ENCODE measurements at places on chromosomes 16 and 17.

GRCh38 chr17:45276031-45276430, 14.1 kb upstream of the SPATA32 start:
- DNase-seq: no peak

- DNase-seq: peak; percentile 90
These were observed 19.9 kb downstream of the GAS7 start for GRCh38 chr17:10178506-10178991.

- peak; percentile 15 for DNase-seq
These were observed 140.0 kb downstream of the CHD9NB start for GRCh38 chr16:52912565-52913173.

- no peak for DNase-seq
These were observed 359.1 kb downstream of the SEC14L1 start for GRCh38 chr17:77499699-77500435.

DNA sequence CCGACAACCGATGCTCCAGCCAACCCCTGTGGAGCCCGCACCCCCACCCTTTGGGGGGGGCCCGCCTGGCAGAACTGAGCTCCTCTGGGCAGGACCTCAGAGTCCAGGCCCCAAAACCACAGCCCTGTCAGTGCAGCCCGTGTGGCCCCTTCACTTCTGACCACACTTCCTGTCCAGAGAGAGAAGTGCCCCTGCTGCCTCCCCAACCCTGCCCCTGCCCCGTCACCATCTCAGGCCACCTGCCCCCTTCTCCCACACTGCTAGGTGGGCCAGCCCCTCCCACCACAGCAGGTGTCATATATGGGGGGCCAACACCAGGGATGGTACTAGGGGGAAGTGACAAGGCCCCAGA, 17.9 kb downstream of the NGFR start:
- no peak for DNase-seq

DNA sequence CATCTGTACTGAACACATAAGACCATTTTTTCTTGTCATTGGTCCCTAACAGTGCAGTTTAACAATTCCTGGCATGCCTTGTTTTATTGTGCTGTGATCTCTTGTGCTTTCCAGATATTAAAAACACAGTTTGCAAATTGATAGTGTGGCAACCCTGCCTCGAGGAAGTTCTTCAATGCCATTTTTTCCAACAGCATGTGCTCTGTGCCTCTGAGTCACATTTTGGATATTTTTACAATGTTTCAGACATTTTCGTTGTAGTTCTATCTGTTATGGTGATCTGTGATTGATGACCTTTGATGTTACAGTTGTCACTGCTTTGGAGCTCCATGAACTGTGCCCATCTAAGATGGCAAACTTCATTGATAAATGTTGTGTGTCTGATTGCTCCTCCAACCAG, 66.2 kb downstream of the GOSR1 start:
- DNase-seq: no peak

GRCh38 chr17:78469443-78469842, 91.0 kb downstream of the PGS1 start:
- no peak for DNase-seq

- peak; percentile 61 for DNase-seq
These were observed 17.8 kb downstream of the SNN start for GRCh38 chr16:11685844-11686618.

- DNase-seq: no peak
These were observed 479.5 kb downstream of the TMEM114 start for GRCh38 chr16:8110572-8111514.

DNA sequence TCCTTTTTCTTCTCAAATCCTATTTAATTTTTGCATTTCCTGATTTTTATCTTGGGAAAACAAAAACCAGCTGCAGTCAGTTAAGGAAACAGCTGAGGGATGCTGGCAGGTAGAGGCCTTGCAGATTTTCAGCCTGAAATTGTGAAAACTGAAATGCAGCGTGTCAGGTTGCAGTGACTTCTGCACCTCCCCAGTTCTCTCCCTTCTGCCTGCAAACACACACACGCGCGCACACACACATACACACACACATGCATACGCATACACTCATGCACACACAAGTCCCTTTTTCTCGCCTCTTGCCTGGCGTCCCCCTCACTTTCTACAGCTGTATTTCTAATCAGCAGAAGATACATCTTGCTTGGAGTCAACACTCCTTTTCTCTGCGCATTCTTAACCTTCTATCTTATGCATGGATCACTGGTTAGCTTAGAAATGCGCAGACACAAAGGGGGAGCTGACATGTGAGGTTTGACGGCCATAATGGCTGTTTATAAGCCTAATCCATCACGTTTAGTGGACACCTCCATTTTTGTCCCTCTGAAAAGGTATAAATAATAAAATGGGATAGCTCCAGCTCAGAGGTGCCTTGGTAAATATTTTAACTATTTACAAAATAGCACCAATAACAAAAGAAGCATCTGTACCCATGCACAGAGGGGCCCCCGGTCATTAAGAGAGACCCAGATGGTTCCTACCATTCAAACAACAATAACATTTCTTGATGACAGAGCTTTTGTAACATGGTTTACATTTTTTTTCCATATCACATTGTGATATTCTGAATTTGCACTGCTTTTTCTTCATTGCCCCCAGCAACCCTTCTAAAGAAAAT, 392.1 kb upstream of the SALL1 start:
- peak; percentile 31 for DNase-seq

- no peak for DNase-seq
These were observed 625 bp downstream of the DVL2 start for GRCh38 chr17:7233701-7234082.

GRCh38 chr16:49095539-49095938, 186.1 kb downstream of the CBLN1 start:
- DNase-seq: no peak

DNA sequence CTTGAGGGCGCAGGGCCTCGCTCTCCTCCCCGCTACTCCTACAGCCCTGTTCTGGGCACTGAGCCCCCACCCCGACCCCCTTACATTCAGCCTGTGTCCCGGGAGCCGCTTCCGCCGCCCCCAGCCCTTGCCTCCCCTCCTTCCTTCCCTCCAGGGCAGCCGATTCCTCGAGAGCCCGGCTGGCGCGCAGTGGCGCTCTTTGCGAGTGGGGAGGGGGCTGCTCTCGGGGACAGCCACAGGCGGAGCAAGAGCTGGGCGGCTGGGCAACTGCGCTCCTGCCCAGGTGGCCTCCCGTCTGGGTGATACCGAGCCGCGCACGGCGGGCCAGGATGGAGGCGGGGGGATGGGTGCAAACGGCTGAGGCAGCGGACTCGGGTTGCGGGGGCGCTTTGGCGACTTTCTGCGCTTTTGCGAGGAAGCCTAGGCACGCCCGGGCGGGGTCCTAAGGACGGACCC, 1.2 kb downstream of the MMP15 start:
- DNase-seq: no peak

- DNase-seq: no peak
These were observed 43.9 kb upstream of the SLC5A11 start for GRCh38 chr16:24801761-24802302.

DNA sequence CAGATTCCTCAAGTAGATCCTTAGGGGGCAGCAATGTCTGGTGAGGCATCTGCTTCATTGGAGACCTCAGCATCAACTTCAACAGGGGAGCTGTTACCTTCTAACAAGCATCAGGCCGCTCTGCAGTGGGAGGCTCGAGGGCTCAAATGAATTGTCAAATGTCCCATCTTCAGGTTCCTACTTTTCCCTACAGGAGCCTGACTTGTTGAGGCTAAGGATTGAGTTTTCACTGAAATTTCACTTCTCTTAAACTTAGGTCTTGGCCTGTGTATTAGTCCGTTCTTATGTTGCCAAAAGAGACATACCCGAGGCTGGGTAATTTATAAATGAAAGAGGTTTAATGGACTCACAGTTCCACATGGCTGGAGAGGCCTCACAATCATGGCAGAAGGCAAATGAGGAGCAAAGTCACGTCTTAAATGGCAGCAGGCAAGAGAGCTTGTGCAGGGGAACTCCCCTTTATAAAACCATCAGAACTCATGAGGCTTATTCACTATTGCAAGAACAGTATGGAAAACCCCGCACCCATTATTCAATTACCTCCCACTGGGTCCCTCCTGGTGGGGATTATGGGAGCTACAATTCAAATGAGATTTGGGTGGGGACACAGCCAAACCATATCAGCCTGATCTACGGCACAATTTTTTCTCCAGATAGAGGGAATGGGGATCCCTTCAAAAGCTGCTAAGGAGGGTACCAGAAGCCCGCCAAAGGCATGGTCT, 5.1 kb upstream of the CD300LD start:
- no peak for DNase-seq

DNA sequence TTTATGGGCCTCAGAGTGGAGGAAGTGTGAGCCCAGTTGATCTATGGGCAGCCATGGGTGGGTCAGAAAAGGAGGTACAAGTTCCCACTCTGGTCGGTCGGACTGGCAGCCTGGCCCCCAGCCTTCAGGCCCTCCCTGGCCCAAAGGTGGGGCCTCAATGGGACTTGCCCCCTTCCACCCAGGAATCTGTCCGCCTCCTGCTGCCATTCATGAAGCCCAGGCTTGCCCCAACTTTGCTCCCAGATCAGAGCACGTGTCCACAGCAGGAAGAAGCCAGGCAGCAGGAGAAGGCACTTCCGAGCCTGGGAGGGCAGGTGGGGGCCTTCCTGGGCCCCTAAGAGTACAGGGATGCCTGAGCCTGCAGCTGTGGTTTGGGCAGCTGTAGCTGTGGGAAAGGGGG, 3.0 kb upstream of the CMTM3 start:
- no peak for DNase-seq

DNA sequence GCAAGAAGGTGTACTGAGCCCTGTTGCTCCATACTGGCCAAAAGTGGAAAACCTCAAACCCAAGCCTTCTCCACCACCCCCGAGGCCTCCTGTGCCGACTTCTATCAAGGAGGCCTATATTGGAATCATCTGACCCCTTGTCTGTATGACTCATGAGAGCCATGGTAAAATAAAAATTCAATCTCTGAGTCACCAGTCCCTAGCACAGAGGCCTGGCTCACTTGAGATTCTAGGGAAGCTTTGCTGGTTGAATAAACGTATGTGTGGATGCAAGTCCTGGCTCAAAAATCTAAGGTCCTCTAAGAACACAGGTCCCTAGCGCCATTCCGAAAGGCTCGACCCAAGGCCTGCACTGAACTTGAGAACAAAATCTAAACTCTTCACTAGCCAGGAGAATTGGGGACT, 15.0 kb downstream of the NSMCE1 start:
- peak; percentile 84 for DNase-seq

DNA sequence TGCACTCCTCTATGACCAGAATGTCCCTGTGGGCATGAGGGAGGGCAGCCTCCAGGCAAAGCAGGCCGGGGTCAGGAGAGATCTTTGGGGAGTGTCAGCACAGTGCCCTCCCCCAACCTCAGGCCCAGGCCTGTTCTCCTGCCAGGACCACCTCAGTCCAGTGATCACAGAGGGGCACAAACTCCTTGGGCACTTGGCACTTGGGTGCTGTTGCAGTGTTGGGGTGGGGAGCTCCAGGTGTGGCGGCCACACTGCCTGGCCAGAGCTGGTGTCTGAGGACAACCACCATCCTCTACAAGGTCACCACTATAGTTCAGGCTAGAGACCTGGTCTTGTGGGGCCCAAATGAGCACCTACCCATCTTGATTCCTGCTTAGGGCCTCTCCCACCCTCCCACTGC, 37.2 kb downstream of the SMPD3 start:
- DNase-seq: no peak

GRCh38 chr17:27360507-27360906, 66.6 kb downstream of the WSB1 start:
- no peak for DNase-seq

DNA sequence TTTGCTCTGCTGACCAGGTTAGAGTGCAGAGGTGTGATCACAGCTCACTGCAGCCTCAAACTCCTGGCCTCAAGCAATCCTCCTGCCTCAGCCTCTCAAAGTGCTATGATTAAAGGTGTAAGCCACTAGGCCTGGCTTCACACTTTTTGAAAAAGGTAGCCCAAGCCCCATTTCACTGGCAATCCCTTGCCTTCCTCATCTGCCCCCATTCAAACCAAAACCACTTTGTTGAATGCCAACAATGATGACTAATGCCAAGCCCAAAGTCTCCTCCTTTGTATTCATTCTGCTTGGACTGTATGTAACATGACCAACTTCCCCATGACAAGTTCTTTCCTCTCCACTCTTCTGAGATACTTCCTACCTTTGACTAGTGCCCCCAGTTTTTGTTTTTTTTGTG, 33.1 kb downstream of the N4BP1 start:
- DNase-seq: no peak

DNA sequence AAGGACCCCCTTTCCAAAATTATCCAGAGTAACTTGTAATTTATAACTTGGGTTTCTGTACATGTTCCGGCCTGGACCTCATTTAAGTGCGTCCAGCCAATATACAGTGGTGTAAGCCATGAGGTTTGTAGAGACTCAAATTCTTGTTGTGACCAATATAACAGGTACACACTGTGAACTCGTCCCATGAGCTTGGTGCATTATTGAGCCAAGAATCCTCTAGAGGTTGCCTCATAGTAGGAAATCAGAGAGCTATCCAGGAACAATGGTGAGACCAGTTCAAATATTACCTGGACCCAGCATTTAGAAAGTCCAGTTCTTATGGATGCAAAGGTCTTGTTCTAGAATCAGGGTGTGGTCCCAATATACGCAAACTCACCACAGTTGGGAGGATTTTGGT, 138.2 kb downstream of the NPIPB5 start:
- DNase-seq: no peak

DNA sequence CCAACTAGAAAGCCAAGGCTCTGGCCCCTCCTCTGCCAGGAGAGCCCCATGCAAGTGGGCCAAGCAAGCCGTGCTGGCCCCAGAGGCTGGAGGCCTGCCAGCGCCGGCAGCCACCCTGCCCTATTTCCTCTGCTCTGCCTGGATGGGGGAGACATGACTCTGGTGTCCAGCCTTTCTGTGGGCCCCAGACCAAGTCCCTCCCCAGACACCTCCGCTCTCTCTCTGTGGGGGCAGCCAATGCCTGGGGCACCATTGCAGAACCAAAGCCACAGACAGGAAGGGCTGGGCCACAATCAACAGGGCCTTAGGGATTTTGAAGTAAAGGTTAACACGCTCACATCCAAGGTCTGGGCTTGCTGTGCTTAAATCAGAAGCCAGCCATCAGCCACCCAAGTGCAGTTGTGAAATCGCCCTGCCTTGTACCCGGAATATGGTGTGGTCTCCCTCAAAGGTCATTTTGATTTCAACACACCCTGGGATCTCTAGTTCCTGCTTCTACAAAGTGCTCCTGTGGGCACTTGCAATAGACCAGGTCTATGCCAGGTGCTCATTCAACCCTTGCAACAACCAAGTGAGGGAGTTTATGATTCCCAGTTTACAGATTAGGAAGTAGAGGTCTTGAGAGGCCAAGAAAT, 63.5 kb upstream of the TEX2 start:
- no peak for DNase-seq

Measured in fibroblast of skin of right quadriceps (primary cell).